Stimulated activated CD8-positive, alpha-beta memory T cell treated with anti-CD3 and anti-CD28 coated beads, Interleukin-4, amount 100 ng/mL, for 1 hour (primary cell): ENCODE measurements at places on chromosomes 5 and 9.

GRCh38 chr5:60477849-60478248 is 222.1 kb downstream of the DEPDC1B start:
- no peak for DNase-seq

DNA sequence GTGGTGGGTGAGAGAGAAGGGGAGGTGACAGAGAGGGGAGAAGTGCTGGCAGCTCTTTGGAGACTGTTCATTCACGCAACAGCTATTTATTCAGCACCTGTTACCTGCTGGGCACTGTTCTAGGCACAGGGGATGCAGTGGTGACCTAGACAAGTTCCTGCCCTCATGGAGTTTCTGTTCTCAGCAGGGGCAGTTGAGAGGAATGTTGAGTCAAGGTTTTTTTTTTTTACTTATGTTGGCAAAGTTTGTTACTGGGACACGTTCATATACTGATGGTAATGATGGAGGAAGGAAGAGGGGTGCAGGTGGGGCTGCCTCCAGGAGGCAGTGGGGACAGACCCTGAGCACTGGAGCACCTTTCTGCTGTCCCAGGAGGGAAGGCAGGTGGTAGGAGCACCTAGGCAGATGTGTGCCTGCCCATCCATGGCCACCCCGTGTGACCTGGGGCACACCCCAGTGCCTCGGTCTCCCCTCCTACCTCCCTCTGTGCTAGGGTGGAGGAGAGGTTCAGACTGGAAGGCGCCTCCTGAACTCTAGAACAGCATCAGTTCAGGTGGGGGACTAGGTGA is 49.4 kb upstream of the SLC25A51 start:
- no peak for DNase-seq

DNA sequence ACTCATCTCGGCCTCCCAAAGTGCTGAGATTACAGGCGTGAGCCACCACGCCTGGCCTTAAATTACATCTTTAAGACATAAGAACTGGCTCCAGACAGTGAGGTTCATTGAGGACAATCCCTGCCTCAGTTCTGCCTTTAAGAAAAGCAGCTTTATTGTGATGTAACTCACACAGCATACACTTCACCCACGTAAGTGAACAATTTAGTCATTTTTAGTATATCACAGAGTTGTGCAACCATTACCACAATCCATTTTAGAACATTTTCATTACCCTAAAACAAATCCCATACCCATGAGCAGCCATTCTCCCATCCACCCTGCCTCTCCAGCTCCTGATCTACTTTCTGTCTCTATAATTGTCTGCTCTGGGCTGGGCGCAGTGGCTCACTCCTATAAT is 24.0 kb upstream of the LTC4S start:
- DNase-seq = no peak

GRCh38 chr9:130949188-130950038 is 10.4 kb upstream of the FIBCD1 start:
- DNase-seq = no peak

DNA sequence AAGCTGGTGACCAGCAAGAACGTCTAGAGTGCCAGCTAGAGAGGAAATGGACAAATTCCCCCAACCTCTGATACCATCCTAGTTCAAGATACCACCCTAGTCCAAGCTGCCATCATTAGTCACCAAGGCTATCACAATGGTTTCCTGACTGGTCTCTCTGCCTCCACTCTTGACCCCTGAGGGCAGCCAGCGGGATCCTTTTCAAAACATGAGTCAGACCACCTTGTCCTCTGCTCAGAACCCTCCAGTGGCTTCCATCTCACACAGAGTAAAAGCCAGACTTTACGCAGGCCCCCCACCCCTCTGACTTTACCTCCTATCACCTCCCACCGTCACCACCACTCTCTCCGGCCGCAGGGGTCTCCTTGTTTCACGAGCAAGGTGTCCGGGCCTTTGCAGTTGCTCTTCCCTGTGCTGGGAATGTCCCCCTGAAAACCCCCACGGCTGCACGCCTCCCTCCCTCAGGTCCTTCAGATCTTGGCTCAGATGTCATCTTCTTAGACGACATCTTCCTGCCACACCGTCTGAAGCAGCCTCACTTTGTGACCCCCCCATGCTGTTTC is 42.2 kb upstream of the FBXW11 start:
- DNase-seq = no peak

GRCh38 chr5:66704790-66705425 is 108.7 kb downstream of the MAST4 start:
- no peak for DNase-seq

DNA sequence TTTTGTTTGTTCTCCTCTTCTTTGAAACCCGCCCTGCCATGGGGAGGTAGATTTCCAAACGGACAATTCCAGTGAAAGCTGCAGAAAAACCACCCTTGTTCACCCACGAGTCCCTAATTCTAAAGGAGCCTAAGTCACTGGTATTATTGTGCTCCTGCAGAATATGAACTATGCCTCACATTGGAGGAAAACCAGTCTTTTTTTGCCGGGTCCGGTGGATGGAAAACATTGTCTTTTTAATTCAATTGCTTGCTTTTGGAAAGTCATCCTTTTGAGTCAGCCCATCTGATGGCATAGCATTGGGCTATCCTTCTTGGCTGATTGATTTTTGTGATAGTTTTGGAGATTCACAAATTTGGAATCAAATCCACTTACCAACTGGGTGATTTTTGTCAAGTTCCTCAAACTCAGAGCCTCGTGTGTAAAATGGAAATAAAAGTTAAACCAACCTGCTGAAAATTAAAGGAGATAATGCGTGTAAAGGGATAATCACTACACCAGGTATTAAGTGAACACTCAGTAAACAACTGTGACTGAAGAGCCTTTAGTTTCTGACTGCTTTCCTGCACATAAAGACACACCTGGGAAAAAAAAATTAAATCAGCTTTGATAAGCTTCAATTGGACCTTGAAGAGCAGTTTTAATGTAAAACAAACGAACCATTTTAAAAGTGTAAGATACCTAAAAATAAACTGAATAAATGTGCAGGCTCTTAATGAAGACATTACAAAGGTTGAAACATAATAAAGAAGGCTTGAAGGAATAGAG is 780 bp upstream of the CCNJL start:
- no peak for DNase-seq

DNA sequence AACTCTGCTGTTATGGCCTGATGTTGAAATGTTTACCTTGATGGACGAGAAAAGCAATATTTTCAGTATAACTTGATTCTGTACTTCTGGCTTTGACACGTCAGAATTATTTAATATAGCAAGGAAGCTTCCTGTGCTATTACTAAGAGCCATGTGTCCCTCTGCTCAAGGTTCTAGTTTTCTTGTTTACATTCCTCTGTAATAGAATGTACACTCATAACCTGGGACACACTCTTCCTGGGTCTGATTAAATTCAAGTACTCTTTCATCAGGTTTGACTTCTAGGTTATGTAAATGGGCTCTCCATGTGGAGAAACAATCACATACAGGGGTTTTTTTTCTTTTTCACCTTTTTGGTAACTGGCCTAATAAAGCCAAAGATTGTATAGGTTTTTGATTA is 33.1 kb downstream of the GTF3C4 start:
- no peak for DNase-seq
